ENCODE measurements at places on chromosomes 1 and 21.

DNA sequence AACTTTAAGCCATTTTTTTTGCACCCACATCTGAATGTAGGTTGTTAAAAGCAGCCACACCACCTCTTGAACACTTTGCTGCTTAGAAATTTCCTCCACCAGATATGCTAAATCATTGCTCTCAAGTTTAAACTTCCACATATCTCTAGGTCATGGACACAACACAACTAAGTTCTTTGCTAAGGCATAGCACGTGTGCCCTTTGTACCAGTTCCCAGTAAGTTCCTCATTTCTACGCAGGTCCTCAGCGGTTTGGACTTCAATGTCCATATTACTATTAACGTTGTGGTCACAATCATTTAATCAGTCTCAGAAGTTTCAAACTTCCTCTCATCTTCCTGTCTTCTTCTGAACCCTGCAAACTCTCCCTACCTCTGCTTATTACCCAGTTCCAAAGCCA, 661.6 kb upstream of the PKN2 start:
- DNase-seq: no peak

DNA sequence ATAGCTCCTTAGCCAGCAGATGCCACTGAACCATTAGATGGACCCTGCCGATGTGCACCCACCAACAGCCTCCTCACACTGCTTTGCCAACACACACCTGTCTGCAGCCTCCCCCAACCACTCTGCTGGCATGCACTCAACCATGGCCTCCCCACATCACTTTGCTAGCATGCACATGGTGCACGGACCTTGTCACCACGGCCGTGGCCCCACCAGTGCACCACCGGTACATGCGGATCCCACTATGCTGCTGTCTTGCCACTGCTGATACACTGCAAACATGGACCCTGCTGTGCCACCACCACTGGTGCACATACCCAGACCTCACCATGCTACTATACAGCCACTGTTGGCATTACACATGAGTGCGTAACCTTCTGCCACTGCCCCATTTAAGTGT, 66.1 kb downstream of the HFM1 start:
- DNase-seq: no peak

- DNase-seq: no peak
Observed at GRCh38 chr1:6420454-6421042, 829 bp upstream of the HES2 start.

DNA sequence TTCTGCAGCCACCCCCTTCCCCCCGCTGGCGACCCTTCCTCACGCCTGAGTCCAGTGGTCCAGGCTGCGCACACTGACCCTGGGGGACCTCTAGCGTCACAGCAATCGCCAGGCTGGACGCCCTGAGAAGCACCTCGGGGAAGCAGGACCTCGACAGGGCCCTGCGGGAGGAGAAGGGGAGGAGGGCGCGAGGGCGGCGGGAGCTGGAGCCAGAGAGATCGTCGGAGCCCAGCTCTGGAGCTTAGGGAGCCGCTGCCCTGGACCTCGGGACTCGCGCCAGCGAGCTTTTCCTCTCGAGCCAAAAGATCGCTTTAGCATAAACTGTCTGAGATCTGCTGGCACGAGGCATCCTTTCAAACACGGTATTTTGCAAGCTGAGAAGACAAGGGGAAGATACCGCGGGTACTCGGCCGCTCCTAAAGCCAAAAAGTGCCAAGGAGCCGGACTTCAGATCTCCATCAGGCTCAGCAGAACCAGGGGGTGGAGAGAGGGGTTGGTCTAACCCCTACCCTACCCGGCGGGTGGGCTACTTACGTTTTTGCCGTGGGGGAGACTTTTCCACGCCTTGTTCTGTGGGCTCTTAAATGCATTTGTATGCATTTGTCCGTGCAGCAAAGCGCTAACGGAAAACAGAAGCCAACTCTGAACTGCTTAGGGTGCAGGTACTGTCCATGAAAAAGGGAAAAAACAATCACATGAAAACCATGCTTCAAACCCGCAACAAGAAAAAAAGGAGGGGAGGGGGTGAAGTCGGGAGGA, 586 bp downstream of the COL24A1 start:
- DNase-seq: no peak

- DNase-seq: no peak
Observed at GRCh38 chr1:159937054-159937750, 8.2 kb downstream of the IGSF9 start.

- DNase-seq: no peak
Observed at GRCh38 chr1:74858136-74858535, 125.2 kb downstream of the TYW3 start.

GRCh38 chr1:66247415-66248208, 286.3 kb upstream of the SGIP1 start:
- DNase-seq: no peak

GRCh38 chr1:109370712-109371340, 26.9 kb downstream of the SORT1 start:
- no peak for DNase-seq

- no peak for DNase-seq
Observed at GRCh38 chr1:164914208-164914607, 355.2 kb downstream of the PBX1 start.

GRCh38 chr1:203658274-203658673, 31.6 kb downstream of the ATP2B4 start:
- no peak for DNase-seq

- DNase-seq: no peak
Observed at GRCh38 chr21:30674312-30674711, 31.6 kb downstream of the KRTAP20-3 start.

DNA sequence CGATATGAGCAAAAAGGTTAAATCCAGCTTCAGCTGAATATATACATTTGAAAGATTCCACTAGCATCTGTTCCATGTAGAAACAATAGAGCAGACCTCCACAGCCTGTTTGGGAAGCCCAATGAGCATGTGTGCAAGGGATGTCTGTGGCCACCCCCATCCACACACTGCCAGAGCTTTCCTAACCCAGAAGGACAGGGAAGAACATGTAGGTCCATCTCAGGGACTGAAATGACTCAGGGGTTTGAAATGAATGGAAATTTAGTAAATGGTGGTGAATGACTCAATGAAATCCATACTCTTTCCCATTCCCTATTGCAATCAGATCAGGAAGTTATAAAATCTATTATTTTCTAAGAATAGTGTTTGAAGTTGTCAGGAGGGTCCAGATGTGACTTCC, 397.2 kb downstream of the DUSP10 start:
- no peak for DNase-seq

GRCh38 chr1:197744979-197745378, 30.3 kb downstream of the DENND1B start:
- DNase-seq: no peak

GRCh38 chr1:180571832-180572636, 13.3 kb downstream of the OVAAL start:
- no peak for DNase-seq

- DNase-seq: no peak
Observed at GRCh38 chr1:41446851-41447610, 37.5 kb downstream of the EDN2 start.

- no peak for DNase-seq
Observed at GRCh38 chr1:202397256-202397655, 48.8 kb downstream of the PPP1R12B start.

DNA sequence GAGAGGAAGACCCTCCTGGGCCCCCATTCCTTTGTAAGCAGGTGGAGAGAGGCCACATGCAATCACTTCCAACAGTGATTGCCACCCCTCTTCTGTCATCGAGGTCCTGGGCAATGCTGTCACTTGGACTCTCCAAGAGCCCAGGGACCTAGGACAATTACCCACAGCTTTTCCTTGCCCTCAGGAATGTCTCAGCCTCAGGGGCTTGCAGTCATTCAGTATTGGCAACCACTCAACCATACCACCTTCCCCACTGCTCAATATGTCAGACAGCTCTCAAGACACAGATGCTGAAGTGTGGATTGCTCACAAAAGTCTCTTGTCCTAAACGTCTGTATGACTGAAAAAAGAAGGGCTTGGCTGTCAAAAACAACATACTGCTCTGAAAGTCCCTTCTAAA, 87.8 kb downstream of the PTPN14 start:
- no peak for DNase-seq

GRCh38 chr1:115632251-115633026, 9.3 kb upstream of the VANGL1 start:
- DNase-seq: no peak

DNA sequence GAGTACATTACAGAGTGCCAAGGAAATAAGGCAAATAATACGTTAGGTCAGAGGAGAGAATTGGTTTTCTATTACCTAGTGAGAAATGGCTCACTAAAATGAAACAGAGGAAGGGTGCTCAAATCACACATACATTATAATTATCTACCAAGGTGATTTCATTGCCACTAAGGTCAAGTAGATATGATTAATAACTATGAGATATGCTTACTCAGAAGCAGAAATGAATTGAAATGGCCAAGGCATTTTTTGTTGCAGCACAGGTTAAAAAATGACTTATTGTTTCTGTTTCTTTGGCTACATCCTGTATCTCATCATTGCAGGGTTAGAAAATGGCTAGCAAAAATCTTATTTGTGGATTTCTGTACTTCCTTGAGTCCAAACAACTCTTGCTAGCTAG, 154.5 kb upstream of the GORAB start:
- no peak for DNase-seq

GRCh38 chr1:163472651-163473248, 151.0 kb downstream of the NUF2 start:
- no peak for DNase-seq

DNA sequence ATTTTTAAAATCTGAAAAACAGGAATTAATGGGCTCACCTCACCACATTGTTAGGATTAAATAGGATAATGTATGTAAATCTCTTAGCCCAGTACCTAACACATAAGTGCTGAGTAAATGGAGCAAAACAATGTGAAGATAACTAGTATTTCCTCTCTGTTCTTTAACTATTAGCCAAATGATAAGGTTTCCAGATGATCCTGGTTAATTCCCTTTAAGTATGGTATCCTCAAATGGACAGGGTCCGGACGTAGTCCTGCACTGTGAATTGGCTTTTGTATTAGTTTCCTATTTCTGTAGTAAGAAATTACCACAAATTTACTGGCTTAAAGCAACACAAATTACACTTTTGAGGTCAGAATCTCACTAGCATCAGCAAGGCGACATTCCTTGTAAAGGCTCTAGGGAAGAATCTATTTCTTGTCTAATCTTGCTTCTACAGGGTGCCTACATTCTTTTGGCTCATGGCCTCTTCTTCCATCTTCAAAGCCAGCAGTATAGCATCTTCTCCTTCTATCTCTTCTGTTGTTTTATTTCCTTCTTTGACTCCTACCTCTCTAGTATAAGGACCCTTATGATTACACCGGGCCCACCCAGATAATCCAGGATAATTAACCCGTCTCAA, 17.1 kb downstream of the SCAF4 start:
- no peak for DNase-seq

GRCh38 chr1:239315631-239316217, 70.6 kb upstream of the CHRM3 start:
- DNase-seq: no peak

DNA sequence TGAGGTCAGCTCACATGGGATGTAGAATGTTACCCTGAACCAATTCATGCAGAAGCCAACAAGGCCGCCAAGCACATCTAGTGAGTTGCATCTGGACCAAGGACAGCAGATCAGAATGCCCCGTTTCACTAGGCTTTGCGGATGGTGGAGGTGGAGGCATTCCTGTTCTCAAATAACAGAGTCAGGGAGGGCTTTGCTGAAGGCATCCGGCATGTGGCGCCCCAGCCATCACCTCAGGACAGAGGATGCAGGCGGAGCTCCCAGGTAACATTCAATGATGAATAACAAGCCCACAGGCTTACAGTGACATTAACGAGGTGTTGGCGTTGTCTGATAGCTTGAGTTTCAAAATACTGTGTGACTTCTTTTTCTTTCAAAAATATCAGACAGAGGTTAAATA, 476.2 kb downstream of the CAMTA1 start:
- no peak for DNase-seq
